Activated CD8-positive, alpha-beta memory T cell treated with anti-CD3 and anti-CD28 coated beads for 48 hours (primary cell): ENCODE measurements at places on chromosomes 4 and X.

DNA sequence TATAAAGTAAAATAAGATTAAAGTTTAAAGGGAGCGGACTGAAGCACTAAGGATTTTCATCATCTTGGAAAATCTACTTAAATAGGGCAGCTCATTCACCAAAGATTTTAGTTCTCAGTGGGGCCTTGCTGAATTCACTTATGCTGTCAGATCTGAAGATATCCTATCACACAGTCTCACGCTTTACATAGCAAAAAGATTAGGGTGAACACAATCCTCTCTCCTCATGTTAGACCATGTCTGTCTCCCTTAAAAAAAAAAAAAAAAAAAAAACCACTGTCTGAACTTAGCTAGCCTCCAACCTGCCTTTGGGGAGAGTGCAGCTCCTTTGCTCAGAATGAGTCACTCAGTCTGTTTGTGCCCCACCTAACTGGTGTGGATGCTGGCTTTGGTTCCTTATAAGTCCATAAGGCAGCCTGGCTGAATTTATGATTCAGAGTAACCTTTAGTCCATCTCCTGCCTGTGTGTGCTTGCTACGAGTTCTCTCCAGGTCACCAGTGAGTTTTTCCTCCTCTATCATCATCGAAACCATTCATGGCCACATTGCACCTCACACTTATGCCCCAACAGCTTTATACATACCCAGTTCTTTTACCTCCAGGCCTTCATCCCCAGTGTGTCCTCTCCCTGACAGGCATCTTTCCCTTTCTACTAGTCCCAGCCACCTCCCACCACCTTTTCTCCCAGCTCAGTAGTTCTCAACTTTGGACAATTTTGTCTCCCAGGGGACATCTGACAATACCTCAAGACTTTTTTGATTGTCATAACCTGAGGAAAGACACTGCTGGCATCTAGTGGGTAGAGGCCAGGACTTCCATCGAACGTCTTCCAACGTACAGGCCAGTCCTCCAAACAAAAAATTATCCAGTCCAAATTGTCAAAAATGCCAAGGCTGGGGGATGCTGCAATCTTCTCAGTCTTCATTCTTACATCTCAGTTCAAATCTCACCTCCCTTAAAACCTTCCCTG, 220.7 kb upstream of the EMCN start:
- no peak for DNase-seq

DNA sequence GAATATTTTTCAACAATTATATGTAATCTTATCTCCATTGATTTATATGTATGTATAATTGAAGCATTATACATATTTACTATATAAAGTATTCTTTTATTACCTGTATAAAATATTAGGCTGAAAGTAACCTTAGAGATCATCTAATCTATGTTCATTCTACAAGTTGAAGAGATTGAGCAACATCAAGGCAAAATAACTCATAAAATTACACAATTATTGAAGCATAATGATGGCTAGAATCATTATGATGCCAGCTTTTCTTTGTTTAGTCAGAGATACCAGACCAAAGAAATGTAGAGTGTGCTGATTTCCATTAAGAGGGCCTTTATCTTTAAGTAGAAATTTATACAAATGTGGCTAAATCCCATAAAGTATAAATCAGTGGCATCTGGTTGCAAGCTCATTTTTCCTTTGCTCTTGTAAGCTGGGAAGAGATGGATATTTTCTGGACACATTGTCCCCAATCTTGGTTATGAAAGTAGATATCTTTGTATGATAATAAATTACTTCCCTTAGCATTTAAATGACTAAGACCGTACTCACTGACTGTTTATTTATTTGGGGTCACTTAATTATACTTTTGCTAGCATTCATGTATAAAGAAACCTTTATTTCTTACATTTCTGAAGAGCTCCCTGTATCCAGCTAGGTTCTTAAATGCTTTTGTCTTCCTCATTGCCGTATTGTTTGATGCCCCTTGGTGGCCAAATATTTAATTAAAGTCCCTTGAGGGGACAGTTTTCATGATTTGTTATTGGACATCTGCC, 339.8 kb downstream of the PCDH7 start:
- no peak for DNase-seq

DNA sequence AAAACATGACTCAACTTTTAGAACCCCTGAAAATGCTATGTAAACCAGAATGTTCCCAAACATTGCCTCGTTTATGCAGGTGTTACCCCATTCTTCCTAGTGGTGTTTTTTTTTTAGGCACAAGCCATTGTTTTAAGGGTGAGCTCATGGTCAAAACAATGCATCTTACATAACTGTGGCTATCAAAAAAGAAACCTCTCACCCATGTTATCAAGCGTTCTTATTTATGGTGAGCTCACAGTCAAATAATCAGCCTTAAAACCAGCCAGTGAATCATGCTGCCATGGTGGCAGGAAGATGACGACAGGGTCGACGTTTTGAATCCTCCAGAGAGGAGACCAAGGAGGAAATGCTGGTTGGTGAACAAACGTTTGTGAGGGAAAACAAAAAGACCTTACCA, 195.2 kb downstream of the KDR start:
- no peak for DNase-seq

DNA sequence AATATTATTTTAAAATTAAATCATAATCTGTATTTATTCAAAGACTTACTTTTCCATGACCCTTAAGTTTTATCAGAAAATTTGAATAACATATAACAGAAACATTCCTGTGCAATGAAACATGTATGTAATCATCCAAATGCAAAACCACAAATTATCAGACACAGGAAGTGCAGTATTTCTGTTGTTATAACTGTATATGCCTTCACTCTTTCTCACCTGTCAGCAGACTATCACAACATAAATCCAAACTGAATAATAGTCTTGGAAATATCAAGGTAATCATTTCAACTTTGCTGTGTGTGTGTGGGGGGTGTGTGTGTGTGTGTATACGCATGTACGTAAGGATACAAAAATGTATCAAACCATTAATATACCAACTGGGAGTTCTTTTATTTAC, 285.9 kb downstream of the SLC7A11 start:
- DNase-seq = no peak

DNA sequence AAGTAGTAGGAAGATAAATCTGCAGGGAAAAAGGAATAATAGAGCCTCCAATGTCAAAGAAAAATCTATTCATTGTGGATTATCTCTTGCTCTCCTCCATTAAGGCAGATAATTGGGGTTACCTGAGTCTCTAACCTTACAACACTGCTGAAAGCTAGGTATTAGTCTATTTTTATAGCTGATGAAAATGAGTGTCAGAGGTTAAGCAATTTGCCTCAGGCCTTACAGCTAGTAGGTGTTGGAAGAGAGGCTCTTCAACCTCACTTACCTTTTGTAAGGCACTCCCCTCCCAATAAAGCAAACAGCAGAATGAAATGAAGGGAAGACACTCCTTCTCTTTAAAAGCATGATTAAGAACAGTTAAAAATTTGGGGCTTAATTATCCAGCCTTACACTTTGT, 45.4 kb upstream of the GAB1 start:
- no peak for DNase-seq

- no peak for DNase-seq
Observed at GRCh38 chr4:40984051-40984450, 230.3 kb downstream of the APBB2 start.

- DNase-seq = peak; percentile 85
Observed at GRCh38 chr4:6673660-6674499, 19.8 kb upstream of the S100P start.

DNA sequence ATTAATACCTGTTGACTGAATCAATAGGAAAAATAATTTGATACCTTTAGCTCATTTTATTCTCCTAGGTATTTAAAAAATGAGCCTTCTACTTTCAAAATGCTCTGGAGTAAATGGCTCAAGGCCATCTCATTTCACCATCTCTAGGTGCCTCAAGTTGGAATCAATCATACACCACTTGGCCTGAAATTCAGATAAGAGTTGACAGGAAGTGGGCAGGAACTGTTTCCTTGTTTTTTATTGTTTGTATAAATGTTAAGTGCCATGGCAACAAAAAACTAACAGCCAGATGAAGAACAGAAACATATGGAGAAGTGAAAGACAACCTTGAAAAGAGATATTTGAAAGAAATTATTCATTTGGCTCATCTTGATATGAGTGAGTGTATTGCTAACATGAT, 12.4 kb downstream of the LIMCH1 start:
- DNase-seq = no peak

DNA sequence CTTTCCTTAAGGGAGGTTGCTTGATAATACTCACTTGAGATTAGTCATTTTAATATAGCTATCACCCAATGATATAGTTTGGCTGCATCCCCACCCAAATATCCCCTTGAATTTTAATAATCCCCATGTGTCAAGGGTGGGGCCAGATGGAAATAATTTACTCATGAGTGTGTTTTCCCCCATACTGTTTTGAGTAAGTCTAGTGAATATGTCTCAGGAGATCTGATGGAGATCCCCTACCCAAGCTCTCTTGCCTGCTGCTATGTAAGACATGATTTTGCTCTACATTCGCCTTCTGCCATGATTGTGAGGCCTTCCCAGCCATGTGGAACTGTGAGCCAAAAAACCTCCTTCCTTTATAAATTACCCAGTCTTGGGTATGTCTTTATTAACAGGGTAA, 539.7 kb upstream of the GRID2 start:
- DNase-seq = no peak

- DNase-seq = no peak
Observed at GRCh38 chrX:35890699-35891098, 28.8 kb upstream of the CFAP47 start.

GRCh38 chr4:66160606-66161005, 490.3 kb upstream of the EPHA5 start:
- DNase-seq = no peak

DNA sequence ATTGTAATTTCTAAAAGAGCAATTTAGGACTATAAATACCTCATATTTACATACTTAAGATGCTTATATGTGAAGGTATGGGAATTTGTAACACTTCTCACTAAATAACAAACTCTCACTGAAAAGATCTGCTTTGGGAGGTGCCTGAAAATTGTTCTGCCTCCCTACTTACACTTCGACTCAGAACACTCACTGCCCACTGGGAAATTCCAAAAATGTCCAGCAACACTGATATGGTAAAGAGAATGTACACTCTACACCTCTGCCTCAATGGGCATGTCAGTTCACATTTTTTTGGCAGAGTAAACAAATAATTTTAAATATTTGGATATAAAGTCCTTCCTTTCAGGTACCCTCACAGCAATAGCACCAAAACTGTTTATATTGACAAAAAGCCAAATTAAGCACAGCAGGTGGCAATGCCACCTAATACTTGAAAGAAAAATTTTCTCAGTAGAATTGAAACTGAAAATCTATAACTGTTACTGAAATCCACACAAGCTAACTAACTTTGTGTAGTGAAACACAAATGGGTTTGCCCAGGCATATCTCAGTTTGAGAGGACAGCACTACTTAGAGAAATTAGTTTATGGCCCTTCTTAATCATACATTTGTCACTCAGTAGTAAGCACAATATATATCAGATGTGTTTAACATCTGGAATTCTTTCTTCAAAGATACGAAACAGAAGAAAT, 67.1 kb downstream of the PRDM5 start:
- no peak for DNase-seq

GRCh38 chr4:33722254-33722653, 2522.1 kb downstream of the ARAP2 start:
- no peak for DNase-seq

DNA sequence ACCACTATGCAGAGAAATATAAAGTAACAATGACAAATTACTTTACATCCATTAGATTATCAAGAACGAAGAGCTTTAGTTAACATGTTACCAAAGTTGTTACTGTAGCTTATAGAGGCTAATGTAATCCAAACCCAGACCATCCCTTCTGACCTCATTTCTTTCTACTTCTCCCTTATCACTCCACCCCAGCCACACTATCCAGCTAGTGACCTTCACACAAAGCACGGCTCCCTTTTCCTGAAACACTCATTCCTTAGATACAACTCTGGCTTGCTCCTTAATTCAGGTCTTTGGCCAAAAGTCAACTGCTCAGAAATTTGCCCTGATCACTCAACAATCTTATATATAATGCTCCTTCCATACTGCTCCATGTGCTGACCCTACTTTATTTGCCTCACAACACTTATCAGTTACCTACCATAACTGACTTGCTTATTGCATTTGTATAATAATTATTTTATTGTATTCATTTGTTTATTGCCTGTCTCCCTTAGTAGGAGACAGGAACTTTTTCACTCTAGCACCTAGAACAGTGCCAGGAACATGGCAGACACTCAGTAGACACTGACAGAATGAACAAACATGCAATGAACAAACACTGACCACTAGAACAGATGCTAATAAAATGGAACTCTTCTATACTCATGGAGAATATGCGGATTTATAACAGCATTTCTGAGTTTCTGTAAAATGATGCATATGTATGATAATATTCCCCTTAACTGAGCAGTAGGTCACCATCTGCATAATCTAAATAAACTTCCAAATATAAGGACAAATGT, 67.6 kb downstream of the EIF4E start:
- DNase-seq = no peak

GRCh38 chr4:52983563-52984303, 121.6 kb downstream of the RASL11B start:
- DNase-seq = no peak

DNA sequence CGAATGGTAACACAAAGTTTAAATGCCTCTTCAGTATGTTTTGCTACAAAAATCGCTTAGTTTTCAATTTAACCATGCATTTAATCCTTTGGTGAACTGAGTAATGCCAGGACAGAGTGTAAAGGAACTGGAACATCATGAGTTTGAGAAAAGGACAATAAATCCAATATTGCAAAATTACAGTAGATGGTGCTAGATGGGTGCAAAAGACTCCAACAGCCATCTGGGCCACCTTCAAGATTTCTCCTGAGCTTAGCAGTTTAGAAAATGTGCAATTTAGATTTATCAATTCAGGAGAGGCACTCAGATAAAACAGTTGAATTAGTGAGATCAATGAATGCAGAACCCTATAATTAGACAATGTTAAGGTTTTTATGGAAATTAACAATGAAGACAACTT, 33.2 kb upstream of the MID1IP1 start:
- no peak for DNase-seq

- DNase-seq = no peak
Observed at GRCh38 chrX:147228153-147228552, 413.6 kb upstream of the CXorf51A start.
